Right ventricle myocardium inferior (tissue), 1 donor: ENCODE measurements at places on chromosomes 4 and X.
A peak's percentile ranks its signal among the peaks of the same experiment; 100 is the strongest.

GRCh38 chr4:67701517-67701850 is 529 bp upstream of the UBA6 start:
- no peak for DNase-seq

DNA sequence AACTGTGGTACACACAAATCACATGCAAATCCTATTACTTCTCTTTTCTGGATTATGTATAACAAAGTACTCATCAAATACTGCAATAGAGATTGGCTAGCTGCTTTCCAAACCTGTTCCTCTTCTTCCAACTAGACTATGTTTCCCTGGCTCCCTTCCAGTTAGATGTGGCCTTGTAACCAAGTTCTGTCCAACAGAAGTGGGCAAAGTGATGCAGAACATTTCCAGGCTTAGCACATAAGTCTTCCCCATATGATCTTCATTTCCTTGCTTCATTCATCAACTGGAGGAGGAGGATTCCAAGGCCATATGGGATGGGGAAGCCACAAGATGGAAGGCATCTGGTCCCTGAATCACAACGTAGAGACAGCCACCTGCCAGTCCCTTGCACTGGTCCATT is 8.0 kb downstream of the SLC9A7 start:
- DNase-seq, result no peak

DNA sequence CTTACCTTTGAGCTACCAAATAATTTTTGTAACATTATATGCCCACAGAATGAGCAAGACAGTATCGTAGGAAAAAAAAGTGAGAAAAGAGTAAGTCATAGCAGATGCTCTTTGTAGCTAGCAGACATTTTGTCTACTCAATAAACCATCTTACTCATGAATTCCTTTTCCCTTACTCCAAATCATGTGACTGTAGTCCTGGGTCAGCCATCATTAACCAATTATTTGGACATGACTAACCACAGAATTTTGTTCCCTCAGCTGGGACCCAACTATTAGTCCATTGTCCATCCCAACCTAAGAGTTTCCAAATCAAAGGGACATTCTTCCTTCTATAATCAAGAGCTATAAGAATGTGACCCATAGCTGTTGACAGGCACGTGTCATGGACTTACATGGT is 11.4 kb downstream of the UBE2D3 start:
- DNase-seq, result no peak

DNA sequence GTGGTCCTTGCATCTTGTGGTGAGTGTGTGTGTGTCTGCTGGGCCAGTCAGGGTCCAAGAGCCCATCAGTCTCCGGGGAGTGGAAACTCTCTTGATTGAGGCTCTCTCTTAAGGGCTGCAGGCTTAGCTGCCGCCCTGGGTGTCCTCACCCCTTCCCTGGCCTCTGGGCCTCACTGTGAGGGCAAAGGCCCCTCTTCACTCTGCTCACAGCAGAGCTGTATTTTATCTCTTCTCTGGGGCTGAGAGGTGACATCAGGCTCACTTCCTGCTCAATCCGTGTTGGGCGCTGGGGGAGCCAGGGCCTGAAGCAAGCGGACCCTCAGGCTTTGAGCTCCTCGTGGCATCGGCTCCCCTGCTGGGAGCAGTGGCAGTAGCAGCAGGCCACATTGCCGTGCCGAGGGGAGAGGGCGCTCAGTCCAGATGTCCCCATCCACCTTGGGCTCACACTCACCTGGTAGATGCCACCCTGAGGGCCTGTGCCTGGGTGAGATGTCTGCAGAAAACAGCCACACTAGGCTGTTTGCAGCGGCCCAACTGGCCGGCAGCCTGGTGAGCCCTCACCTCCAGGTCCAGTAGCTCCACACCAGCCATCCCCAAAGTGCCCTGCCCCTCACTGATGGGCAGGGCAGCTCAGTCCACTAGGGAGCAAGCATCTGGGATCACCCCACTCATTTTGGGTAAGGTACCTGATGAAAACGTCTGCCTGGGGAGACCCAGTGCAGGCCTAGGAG is 24.7 kb upstream of the PRPS1 start:
- no peak for DNase-seq

DNA sequence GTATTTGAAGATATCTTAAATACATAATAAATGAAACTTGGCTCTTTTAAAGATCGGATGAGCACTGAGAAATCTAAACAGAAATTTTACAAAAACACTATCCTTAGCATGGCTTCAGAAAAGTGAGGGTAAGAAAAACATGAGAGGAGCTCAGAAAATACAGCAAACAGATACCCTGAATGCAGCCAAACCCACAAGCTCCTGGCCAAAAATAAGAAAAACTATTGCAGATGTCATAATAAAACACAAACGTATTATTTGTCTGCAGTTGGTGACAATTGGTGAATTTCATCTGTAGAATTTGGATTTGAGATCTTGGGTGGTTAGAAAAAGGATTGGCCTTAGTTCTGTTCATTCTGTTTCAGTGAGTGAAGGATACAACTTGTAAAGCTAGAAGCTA is 603.9 kb downstream of the INPP4B start:
- DNase-seq, result no peak

GRCh38 chr4:27807207-27807606 is 946.6 kb downstream of the STIM2 start:
- DNase-seq, result no peak

DNA sequence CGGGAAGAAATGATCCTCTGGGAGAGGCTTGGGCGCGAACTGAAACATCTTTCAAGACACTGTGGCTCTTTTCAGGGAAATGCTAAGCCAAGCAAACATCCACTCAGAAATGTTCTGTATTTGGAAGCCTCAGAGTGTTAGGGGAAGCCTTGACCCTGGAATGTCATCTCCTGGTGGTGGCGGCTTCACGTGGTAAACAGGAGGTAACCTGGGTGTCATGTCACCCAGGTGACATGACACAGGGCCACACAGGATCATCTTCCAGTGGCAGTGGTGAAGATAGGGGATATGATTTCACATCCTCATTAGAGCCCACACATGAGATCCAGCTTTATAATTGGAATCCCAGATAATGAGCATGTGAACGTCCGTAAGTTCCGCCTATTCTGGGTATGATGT is 140.0 kb downstream of the TBL1X start:
- no peak for DNase-seq

DNA sequence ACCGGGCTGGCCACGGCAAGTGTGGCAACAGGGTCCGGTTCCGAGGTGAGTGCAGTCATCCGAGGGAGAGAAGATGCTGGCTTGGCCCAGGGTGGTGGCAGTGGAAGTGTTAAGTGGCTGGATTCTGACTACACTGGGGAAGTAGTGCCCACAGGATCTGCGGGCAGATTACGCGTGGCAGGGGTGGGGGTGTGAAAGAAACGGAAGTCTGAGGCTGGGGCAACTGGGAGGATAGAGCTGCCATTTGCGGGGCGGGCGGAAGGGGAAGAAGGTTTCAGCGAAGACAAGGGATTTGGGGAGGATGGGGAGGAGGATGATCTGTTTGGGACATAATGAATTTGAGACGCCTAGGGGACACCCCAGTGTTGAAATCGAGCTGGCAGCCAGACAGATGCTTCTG is 5.3 kb downstream of the RS1 start:
- peak; percentile 64 for DNase-seq

GRCh38 chr4:73868206-73869129 is 725 bp upstream of the CXCL1 start:
- DNase-seq, result peak; percentile 57

DNA sequence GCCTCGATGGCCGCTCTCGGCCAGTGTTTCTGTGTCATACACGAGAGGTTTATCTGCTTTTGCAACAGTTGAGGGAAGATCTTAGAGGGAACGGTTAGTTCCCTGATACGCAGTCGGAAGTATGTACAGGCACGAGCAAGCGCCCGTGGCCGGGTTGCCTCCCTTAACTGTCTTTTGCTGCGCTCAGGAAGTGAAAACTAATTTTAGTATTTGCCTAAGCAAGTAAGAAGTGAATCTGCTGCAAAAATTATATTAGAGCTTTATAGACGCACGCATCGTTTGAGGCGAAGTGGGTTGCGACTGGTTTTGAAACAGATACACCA is 695 bp downstream of the MTM1 start:
- DNase-seq, result peak; percentile 69

DNA sequence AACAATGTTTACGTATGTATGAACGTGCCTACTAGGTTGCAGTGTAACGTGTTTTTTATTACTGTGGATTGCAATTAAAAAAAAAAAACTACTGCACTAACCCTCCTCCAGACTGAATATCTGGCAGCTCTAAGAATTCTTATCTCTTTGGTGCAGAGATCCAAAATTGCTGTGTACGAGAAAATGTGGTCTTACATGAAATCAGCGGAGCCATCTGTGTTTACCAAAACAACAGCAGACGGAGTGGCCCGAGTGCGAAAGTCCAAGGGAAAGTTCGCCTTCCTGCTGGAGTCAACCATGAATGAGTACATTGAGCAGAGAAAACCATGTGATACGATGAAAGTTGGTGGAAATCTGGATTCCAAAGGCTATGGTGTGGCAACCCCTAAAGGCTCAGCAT is 268.1 kb downstream of the THOC2 start:
- DNase-seq, result no peak

GRCh38 chr4:53937918-53938317 is 126.5 kb downstream of the CHIC2 start:
- no peak for DNase-seq

DNA sequence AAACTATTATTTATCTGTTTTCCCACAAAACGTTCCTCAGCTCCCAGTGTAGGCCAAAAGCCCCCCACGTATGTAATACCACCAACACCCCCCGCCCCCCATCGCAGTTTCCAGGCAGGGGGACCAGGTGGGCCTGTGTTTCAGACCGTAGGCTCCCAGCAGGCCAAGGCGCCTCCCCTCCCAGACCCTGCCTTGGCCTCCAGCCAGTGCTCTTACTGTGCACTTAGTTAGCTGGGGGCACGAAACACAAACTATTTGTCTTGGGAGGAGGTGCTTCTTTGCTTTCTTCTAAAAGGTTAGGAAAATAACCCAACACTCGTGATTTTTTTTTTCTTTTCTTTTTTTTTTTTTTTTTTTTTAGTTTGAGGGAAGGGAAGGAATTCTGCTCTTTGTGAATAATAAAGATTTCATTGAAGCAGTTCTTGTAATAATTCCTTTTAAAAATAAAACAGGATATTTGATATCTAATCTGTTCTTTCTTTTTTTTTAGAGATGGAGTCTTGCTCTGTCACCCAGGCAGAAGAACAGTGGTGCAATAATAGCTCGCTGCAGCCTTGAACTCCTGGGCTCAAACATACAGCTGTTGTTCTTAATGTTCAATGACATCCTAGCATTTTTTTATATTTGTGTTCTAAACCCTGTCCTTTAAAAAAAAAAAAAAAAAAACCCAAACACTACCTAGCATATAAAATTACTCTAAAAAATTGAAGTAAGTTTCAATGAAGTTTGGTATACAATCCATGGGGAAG is 83.0 kb upstream of the CLDN34 start:
- no peak for DNase-seq

DNA sequence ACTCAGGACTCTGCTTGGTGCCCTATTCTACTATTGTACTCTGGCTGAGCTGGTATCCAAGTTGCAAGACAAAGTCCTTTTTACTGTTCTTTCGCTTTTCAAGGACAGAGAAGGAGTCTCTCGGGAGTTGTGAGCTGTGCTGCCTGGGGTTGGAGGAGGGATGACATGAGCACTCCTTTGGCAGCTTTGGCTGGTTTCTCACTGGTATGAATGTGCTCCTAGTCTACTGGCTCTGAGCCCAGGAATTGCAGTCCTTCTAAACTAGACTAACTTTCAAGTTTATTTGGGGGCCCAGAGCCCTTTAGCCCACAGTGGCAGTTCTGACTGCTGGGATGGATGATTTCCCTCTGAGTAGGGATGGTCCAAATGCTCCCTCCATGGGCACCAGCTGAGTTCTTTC is 997.1 kb downstream of the RAB28 start:
- peak; percentile 57 for DNase-seq

- no peak for DNase-seq
Measured at GRCh38 chr4:118716304-118716703, 31.1 kb downstream of the METTL14 start.

GRCh38 chrX:31837445-31838049 is 765.7 kb upstream of the FTHL17 start:
- DNase-seq, result no peak

DNA sequence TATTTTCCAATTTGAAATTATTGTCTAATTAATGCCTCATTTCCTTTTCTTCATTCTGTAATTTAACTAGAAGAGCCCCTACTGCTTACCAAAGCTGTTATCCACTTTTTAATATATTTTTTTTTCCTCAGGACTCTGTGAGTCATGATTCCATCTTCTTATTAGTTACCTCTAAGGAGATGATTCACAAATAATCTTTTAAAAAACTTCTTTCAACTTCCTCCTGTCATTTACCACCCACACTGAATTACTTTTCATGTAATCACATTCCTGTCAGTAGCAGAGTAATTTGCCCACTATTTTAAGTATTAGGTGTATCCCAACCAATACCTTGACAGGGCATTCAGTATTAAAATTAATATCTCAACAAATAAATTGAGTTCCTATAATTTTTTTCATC is 470.9 kb upstream of the ADGRL3 start:
- DNase-seq, result no peak
